ENCODE measurements at places on chromosomes 4 and X.

- DNase-seq: no peak
These were observed 36.8 kb downstream of the RTL5 start for GRCh38 chrX:72094894-72095293.

DNA sequence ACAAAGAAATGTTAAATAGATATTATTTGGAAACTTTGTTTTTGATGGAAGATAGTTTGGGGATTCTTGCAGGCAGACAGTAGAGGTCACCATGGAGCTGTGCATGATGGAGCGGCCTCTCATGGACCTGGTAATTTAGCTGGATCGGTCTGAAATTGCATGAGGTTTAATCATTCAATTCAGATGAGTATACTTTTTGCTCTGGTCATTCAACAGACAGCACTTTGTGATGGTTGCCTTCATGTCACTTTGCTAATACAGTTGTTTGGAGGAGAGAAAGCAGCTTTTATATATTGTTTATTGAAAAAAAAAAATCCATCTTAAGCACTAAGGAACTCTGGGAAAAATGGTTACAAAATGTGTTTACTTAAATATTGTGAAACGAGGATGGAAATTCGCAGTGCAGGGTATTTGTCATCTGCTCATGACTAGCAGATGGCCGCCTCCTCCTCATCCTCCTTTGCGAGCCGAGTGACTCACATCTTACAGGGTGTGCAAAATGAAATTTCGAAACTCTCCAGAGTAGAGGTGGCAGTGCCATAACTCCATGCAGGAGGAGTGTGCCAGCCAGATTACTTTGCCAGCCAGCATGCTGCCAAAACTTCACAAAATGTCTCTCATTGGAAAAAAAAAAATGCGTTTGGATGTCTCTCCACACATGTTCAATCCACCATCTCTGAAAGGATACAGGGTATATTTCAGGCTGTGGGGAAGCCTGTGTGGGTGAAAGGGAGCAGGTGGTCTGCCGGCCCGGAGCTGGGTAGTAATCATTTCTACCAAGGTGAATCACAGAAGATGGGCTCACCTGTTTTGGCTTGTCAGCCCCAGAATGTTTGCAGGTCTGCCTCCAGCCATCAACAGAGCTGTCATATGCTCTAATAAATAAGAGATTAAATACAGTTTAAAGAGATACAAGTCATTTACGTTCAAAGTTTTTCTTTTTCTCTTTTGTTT, 314.9 kb upstream of the DIPK2B start:
- DNase-seq: no peak

DNA sequence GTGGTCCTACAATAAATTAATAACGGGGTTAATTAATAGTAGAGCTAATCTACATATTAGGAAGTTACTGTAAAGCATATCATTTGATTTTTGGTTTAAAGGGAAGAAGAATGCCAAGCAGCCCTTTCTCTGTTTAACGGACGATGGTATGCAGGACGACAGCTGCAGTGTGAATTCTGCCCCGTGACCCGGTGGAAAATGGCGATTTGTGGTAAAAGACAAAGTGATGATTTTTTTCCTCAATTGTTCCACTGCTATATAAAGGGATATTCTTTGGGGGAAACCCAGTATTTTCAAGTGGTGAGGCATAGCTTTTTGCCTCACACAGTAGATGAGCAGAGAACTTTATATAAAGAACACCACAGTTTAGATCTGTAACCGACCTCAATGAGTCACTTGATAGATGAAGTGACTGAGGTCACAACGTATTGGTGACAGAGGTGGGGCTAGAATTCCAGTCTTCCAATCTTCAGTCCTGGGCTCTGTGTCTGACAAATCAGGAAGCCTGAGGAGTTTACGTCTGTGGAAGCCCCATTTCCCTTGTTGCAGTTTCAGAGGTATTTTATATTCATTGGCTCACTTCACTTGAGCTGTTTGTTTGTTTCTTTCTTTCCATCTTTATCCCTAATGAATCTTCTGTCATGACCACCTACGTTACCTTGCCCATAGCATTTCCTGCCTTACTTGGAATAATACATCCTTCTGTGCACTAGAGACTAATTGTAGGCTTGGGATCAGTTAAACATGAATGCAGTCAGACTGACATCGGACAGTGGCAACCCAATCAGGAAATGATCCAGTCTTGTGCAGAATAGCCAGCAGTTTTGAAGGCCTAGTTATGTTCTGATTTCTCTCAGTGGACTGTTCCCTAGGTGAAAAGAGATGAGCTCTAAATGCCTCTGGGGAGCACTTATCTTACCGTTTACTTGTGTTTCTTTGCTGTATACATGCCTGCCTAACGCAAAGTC, 30.1 kb downstream of the ZRSR2 start:
- DNase-seq: no peak

DNA sequence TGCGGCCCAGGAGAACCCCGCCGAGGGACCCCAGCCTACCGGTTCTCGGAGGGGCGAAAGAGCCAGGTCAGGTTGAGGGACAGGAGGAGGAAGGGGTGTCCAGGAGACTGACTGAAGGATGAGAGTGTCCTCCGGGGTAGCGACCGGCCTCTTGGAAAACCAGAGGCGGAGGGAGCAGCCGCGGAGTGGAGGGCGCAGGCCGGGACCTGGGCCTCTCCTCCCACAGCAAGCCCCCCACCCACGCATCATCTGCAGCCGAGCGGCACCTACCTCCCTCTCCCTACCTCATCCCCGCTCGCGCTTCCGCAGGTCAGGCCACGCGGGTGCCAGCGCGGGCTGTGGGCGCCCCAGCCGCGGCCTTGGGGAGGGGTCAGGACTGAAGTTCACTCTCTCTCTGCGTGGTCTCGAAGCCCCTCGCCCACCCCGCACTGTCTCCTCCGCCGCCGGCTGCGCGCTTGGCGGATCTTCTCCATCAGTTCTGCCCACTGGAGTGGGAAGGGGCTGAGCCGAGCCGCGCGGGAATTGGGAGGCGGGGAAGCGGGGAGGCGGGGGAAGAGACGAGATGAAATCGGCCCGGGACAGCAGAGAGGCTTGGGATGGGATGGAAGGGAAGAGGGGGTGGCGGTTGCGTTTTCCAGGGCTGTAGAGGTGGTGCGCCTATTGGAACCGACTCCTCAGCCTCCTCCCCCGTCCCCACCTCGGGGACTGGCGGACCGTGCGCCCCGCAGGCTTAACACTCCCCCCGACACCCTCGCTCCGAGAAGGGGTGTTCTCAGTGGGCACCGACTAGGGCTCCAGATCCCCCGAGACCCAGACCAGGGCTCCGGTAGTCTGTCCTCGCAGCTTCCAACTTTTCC, 1.8 kb downstream of the NLGN4X start:
- no peak for DNase-seq

- DNase-seq: no peak
These were observed 118.4 kb upstream of the WDR17 start for GRCh38 chr4:175947117-175947722.
